ENCODE measurements at places on chromosomes 2 and 18.

- peak; percentile 68 for DNase-seq
These were observed 18.5 kb upstream of the ZNF236 start for GRCh38 chr18:76803814-76804213.

DNA sequence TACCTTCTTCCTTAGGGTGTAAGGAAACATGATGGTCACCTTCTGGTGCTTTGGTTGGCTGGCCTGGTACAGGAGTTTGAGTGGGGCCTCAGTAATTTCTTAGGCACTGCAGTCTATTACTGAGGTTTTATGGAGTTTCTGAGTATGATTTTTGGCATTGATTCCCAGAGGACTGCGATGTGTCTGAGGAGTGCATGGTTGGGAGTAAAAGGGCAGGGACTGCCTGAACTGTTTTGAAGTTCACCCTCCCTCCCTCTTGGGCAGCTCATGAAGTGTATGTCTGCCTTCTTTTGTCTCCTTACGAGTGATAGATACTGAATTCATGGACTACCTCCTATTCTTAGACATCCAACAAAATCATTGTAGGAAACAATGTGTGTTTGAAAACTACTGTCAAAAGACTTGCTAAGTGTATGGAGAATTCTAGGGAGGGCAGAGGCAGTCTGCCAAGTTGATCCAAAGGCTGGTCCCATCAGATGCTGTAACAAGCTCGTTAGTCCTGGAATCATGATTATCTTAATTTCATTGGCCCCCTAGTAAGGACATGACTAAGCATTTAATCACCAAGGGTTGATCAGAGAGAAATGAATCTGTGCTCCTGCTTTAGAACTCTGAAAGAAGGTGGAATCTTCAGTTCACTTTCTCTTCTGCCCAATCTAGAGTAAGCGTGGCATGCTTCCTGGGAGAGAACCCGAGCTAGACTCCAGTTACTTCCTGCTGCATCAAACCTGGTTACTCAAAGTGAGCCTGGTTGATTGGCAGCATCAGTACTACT is 26.5 kb downstream of the LYPD6B start:
- no peak for DNase-seq

- no peak for DNase-seq
These were observed 615 bp downstream of the AKAIN1 start for GRCh38 chr18:5196253-5197031.

DNA sequence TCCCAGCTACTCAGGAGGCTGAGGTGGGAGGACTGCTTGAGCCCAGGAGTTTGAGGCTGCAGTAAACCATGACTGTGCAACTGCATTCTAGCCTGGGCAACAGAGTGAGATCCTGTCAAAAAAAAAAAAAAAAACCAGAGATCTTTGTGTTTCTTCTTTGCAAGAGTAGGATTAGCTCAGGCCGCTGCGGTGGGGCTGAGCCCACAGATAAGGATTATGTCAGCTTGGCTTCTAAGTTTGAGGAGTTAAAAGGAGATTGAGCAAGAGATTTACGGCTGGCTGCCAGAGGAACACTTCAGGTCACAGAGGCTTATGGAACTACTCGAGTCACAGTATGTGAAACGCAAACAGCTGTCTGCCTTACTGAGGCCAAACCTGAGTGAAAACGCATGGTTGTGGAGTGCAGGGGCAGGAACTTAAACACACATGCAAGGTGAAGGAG is 146.7 kb upstream of the L3MBTL4 start:
- no peak for DNase-seq

DNA sequence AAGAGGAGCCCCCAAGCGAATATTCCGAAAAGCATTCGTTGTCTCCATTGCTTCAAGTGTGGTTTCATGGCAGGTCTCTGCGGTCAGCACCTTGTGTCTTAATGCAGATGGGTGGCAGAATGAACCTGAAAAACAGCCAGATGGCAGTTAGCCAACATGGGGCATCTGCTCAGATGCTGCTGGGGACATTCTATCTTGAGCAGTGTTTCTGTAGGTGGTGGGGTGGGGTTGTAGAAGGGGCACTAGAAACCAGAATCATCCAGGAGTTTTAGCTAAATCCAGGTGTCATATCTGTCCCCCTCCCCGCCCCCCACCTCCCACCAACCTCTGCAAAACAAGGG is 42.1 kb downstream of the ST6GAL2 start:
- no peak for DNase-seq

GRCh38 chr2:170170281-170171040 is 7.5 kb upstream of the MYO3B start:
- DNase-seq: no peak

- DNase-seq: peak; percentile 66
These were observed 52.5 kb downstream of the SETBP1 start for GRCh38 chr18:44733069-44733753.

DNA sequence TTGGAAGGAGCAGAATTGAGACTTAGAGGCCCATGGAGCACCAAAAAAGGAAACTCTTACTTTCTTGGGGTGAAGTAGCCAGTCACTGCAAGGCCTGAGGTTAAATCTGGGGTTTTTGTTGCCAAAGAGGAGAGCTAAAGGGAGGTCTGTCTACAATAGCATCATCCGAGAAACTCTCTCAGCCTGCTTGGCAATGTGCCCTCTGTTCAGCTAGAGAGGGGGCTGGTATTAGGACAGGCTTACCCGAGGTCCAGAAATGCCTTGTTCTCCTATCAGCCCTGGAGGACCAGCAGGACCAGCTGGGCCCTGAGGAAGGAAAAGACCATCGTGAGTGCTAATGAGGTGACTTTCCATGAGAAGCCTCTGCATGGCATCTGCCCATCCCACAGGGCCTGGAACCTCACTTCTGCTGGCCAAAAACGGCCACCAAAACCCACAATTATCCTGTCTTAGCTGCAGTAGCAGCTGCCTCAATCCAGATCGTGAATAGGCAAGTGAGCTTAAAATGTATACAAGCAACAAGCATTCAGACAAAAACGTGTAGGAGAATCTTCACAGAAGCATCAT is 61.6 kb downstream of the COL6A3 start:
- no peak for DNase-seq

- peak; percentile 72 for DNase-seq
These were observed 57.5 kb upstream of the AGPS start for GRCh38 chr2:177334940-177335543.

DNA sequence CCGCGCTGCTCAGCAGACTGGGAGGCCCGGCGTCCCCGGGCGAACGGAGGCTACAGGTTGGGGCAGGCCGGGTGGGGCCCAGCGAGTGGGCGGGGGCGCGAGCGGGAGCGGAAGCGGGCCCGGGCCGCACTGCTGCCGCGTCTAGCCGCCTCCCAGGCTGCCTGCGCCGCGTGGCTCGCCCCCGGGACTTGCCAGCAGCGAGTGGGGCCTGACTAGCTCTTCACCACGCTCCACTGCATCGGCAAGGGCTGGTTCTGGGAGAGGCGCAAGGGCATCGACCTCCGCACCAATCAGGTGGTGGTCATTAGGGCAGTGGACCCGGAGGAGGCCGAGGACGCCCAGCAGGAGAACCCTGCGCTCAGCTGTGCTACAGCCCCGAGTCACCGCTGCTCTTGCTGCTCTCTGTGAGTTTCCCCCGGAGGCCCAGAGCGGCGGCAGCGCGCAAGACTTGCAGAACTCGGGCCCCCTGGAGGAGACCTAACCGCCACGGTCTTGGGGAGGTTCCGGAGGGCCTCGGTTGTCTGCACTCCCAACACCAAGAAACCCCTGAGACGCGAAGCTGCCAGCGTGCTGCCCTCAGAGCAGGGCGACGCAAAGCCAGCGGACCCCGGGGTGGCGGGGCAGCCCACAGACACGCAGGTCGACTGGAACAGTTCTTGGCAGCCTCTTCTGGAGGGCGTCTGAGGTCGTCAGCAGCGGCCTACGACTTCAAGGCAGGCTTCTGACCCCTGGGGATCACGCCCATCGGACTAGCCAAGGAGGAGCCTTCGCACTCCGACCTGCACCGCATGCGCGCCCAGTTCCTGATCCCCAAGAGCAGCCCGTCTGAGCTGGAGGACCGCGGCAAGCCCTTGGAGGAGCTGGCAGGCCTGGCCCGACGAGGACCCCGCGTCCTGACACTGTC is 27.2 kb upstream of the PTPN2 start:
- DNase-seq: no peak

GRCh38 chr2:96152304-96153161 is 7.3 kb upstream of the DUSP2 start:
- DNase-seq: no peak

GRCh38 chr2:24866946-24867345 is 53.1 kb downstream of the ADCY3 start:
- DNase-seq: no peak

DNA sequence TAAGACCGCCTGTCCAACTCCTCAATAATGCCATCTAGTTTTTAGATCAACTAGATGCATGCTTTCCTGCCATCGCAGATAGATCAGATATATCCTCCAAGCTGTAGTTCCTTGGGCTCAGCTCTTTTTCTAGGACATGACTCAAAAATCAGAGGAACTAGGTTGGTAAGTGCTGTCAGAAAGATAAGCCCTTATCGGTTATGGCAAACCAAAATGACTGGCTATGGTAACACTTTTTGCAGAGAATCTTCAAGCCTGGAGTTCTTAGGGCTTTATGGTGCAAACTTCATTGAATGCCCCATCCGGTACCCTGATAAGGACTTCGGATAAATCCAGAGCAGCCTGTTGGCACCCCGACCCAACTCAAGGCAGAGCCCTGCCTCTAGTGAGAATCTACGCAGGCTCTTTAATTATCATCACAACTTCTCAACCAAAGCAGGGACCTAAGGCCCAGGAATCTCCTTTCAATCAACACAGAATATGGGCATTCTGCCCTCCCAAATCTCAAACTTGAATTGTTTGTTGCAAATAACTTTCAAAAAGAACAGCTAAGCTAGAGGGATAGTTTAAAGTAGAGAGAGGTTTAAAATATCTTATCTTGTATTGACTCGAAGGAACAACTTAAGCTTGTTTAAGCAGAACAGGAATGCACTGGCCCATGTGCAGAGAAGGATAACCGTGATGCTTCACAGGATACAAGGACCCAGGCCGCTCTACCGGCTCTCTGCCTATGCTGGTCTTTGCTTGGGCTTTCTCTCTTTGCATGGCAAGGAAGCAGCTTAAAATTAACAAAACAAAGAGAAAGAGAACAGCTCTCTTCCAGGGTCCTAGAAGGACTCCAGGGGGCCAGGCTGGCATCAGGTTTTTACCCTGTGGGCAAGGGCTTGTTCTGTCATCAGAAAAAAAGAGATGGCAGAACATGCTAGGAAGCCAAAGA is 3.4 kb upstream of the CYP1B1 start:
- DNase-seq: no peak

- DNase-seq: no peak
These were observed 537 bp upstream of the HOXD4 start for GRCh38 chr2:176150584-176151441.

DNA sequence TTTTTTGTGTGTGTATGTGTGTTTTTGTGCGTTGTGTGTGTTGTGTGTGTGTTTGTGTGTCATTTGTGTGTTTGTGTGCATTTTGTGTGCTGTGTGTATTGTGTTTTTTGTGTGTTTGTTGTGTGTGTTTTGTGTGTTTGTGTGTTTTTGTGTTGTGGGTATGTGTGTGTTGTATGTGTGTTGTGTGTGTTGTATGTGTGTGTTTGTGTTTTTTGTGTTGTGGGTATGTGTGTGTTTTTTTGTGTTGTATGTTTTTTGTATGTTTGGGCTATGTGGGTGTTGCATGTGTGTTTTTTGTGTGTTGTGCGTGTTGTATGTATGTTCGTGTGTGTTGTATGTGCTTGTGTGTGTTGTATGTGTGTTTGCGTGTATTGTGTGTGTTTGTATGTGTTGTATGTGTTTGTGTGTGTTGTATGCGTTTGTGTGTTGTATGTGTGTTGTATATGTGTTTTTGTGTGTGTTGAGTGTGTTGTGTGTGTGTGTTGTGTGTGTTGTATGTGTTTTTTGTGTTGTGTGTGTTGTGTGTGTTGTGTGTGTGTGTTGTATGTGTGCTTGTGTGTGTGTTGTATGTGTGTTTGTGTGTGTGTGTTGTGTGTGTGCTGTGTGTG is 275.3 kb downstream of the HRH4 start:
- no peak for DNase-seq

- DNase-seq: no peak
These were observed 14.0 kb downstream of the PKDCC start for GRCh38 chr2:42061839-42062238.

- no peak for DNase-seq
These were observed 101.3 kb upstream of the SOX11 start for GRCh38 chr2:5590886-5591285.

- DNase-seq: no peak
These were observed 375.4 kb upstream of the ACVR2A start for GRCh38 chr2:147469471-147469870.

- no peak for DNase-seq
These were observed 1.2 kb upstream of the BARD1 start for GRCh38 chr2:214810671-214811070.

GRCh38 chr18:45121146-45121545 is 440.5 kb downstream of the SETBP1 start:
- DNase-seq: no peak

DNA sequence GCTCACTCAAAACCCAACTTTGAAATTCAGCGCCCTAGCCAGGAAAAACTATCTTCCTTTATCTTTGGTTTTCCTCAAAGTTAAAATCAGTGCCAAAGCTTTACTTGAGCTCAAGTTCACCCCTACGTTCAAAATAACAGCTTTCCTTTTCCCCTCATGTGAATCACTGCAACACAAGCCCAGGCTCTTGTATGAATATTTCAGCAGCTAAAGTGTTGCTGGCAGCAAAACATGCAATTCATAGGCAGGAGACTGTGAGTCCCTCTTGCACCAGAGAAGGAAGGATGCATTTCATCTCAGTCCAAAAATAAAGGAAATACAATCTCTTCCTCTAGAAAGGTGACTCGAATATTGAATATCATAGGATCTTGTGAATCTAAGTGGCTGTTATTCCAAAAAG is 461.3 kb upstream of the SOX11 start:
- no peak for DNase-seq

GRCh38 chr18:29080946-29081345 is 904.0 kb upstream of the CDH2 start:
- DNase-seq: no peak

GRCh38 chr2:11873356-11874154 is 127.1 kb downstream of the LPIN1 start:
- no peak for DNase-seq

- DNase-seq: no peak
These were observed 201.5 kb upstream of the PXDN start for GRCh38 chr2:1945819-1946218.

DNA sequence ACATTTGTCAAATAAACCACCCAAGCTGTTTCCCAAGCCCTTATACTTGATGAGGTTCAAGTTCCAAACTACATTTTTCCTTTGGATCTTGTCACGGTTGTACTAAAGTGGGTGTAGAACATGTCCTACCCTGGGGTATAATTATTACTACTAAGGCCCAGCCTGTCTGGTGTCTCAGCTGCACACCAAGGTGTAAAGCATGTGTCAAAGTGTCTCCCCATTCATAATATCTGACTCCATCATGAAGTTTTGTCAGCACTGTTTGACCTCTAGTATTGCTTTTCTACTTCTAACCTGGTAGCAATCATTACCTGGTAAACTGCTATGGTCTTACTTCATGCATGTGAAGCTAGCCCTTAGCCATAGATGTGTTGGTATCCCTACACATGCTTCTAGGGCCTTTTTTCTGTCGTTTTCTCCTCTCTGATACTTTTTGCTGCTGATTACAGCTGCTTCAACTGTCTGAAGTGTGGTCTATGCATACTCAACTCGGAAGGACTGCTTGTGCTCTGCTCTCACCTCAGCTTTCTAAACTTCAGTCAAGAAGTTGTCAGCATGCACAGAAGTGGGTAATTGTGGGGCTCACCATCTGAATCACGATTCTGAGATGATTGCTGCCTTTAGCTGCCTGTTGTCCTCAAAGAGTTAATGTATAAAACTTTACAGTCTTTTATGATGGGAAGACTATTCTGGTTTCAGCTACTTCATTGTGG is 445.7 kb upstream of the TRIB2 start:
- no peak for DNase-seq

GRCh38 chr2:192298664-192299063 is 103.9 kb upstream of the TMEFF2 start:
- DNase-seq: no peak

GRCh38 chr2:14634489-14635390 is 2.2 kb downstream of the LRATD1 start:
- peak; percentile 53 for DNase-seq
